ENCODE measurements at places on chromosomes 4 and X.

GRCh38 chr4:125741825-125742452 lies 427.2 kb downstream of the FAT4 start:
- no peak for DNase-seq

DNA sequence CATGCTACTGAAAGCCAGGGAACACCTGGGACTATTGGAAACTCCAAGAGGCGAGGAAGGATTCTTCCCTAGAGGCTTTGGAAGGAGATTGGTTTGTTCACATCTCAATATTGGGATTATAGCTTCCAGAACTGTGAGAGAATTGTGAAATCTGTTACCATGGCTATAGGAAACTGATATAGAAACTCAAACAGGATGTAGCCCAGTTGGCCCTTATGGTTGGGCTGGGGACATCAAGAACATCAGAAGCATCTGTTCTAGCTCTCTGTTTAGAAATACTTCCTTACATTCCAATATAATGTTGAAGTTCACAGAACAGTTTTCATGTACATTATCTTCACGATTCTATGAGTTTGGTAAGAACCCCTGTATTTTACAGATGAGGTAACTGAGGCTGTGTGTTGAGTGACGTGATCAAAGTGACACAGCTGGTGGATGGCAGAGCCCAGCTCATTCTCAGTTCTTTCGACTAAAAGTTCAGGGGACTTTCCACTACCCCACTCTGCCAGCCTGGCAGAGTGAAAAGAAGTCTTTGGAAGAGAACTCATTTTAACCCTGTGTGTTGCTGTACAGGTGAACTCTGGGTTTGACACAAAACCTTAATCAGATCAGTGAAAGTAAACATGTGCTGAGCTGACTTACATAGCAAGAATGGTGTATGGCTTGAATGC lies 183.0 kb downstream of the GBA3 start:
- DNase-seq, result no peak

DNA sequence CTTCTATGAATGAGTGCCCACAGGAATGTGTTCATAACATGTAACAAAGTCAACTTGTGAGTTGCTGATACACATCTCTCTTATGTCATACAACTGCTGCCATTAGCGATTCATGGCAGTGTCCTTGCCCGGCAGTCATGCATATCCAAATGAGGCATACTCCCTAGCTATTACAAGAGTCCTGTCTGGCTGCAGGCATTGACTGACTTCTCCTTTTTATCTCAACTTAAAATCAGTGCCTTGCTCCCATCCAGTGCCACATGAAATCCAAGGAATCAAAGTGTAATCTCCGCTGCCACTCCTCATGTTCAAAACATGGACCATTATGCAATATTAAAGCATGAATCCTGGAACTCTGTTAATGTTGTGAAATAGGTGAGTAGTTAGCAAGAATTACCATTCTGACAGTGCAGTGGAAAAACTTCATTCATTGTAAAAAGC lies 348.9 kb upstream of the FTHL17 start:
- no peak for DNase-seq

- DNase-seq, result no peak
Observed at GRCh38 chrX:135354288-135354687, 45.0 kb downstream of the ETDC start.

Measured in NCI-H526 treated with DMSO at 0.1 percent for 48 hours (cell line).